GDM1 (cell line): ENCODE measurements at places on chromosomes 16 and 17.

DNA sequence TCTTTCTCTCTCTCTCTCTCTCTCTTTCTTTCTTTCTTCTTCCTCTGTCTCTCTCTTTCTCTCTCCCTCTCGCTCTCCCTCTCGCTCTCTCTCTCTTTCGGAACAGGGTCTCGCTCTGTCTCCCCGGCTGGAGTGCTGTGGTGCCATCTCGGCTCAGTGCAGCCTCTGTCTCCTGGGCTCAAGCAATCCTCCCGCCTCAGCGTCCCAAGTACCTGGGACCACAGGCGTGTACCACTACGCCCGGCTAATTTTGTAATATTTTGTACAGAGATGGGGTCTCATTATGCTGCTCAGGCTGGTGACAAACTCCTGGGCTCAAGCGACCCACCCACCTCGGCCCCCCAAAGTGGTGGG lies 12.7 kb upstream of the KLHDC4 start:
- no peak for DNase-seq

DNA sequence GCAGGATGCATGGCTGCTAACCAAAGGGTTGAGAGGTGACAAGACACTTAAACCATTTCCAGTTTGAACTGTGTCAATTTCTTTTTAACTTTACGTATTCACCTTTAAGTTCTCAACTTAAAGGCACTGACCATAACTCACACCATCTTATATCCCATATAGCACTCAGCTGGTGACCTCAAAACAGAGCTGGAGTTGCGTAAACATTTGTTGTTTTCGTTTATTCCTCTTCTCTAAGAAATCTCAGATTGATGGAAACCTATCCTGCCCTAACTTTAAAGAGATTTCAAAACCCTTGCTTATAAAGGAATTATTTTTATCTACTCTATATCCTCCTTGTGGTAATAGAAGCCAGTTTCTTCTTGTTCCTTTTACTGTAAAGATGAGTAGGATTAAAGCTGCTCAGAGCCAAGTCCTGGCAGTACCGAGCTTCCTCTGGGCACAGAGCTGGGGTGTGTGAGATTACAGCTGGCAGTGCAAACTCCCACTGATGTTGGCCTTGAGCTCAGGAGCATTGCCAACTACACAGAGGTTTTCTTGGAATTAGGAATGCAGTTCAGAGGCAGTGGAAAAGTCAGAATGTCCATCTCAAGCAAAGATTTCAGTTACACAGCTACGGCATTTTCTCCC lies 1.3 kb downstream of the KCTD2 start:
- DNase-seq: no peak

- DNase-seq: no peak
Measured at GRCh38 chr17:52024300-52024870, 134.1 kb downstream of the CA10 start.

GRCh38 chr16:65263896-65264295 lies 142.0 kb upstream of the CDH11 start:
- DNase-seq: no peak

- no peak for DNase-seq
Measured at GRCh38 chr16:75099075-75099667, 17.4 kb downstream of the LDHD start.

DNA sequence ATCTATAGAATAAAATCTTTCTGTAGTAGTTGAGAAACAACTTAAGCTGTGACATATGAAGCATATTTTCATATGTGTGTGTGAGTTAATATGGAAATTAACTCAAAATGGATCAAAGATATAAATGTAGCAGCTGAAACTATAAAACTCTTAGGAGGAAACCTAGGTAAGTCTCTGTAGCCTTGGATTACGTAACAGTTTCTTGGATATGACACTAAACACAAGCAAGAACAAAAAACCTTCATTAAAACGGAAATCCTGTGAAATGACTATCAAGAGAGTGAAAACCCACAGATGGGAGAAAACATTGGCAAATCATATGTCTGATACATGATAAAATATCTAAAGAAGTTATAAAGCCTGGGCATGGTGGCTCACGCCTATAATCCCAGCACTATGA lies 104.4 kb downstream of the VPS53 start:
- no peak for DNase-seq

DNA sequence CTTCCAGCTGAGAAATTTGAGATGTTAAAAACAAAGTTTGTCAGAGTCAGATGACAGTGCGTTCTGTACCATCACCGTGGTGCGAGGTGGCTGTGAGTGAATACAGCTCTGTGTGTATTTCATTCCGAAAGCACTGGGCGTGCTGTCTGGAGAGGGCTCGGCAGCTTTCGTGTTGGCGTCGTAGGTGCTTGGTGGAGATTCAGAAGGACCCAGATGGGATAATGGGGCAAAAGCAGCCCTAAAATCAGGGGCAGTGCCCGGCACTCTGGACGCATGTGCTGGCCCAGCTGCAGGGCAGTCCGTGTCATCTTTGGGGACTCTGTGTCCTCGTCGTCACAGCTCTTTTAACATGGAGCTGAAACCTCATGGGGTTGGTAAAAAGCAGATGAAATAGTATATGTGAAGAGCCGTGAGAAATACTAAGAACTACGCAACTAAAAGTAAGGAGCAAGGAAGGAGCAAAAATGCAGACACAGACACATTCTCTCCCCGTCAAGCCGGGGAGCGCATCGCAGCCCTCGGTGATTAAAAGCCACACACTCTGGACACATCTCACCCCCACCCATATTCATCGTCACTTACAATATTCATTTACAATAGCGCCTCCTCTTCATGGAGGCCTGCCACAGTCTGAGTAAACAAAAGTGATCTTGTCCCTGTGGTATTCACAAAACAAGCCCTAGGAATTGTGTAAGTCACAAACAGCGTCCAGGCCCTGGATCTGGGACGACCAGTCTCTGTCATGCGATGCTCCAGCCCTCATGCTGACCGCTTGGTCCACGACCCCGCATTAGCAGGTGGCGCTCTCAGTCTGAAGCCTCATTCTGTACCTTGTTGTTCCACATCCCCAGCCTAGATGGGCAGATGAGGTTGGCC lies 206.7 kb downstream of the RPTOR start:
- no peak for DNase-seq

DNA sequence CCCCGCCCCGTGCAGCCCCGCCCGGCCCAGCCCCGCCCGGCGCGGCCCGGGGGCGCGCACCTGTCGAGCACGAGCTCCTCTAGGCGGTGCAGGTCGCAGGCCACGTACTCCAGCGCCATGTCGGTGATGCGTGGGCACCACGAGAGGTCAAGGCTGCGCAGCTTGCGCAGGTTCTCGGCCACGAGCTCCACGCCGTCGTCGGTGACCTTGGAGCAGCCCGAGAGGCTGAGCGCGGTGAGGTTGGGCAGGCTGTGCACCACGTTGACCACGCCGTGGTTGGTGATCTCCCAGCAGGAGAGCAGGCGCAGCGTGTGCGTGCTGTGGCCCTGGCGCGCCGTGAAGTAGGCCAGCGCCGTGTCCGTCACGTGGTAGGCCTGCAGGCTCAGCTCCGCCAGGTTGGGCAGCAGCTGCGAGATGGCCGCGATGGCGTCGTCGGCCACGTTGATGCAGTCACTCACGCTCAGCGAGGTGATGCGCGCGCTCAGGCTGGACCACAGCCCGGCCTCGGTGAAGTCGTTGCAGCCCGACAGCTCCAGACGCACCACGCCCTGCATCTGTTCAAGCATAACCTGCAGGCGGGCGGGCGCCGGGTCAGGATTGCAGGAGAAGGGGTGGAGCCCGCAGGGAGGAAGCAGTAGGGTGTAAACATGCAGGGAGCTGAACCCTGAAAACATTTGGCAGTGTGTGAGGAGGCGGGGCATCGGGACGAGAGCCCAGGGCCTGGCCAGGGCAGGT lies 5.3 kb upstream of the WDR24 start:
- no peak for DNase-seq

GRCh38 chr16:56424791-56425438 lies 430 bp downstream of the AMFR start:
- DNase-seq: no peak

DNA sequence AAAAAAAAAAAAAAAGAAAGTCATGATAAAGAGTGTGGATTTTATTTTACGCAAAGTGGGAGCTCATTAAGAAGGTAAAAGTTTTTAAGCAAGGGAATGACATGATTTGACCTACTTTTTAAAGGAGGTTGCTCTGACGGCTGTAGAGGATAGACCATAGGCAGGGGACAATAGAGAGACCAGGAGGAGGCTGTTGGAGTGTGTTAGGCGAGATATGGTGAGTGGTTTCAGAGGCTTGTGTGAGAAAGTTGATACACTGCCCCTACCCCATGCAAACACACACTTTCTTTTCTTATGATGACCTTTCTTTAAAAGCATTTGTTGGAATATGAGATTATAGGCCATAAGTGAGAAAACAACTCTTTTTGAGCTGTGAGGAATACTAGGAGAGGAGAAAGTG lies 82.0 kb downstream of the FTO start:
- no peak for DNase-seq
